Fibroblast of skin of back (primary cell): ENCODE measurements at places on chromosomes 7 and 10.

GRCh38 chr10:87639493-87639892 is 20.2 kb upstream of the PAPSS2 start:
- no peak for DNase-seq

- DNase-seq, result no peak
Measured at GRCh38 chr7:134332892-134333291, 16.2 kb upstream of the SLC35B4 start.

- DNase-seq, result no peak
Measured at GRCh38 chr7:44046321-44047061, 2.0 kb downstream of the DBNL start.

GRCh38 chr10:101136007-101136707 is 5.1 kb downstream of the TLX1 start:
- no peak for DNase-seq

DNA sequence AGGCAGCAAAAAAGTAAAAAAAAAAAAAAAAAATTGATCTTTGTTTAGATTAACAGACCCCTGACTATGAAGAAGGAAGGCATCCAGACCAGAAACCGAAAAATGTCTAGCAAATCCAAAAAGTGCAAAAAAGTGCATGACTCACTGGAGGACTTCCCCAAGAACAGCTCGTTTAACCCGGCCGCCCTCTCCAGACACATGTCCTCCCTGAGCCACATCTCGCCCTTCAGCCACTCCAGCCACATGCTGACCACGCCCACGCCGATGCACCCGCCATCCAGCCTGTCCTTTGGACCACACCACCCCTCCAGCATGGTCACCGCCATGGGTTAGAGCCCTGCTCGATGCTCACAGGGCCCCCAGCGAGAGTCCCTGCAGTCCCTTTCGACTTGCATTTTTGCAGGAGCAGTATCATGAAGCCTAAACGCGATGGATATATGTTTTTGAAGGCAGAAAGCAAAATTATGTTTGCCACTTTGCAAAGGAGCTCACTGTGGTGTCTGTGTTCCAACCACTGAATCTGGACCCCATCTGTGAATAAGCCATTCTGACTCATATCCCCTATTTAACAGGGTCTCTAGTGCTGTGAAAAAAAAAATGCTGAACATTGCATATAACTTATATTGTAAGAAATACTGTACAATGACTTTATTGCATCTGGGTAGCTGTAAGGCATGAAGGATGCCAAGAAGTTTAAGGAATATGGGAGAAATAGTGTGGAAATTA is 19.4 kb downstream of the GATA3 start:
- no peak for DNase-seq

DNA sequence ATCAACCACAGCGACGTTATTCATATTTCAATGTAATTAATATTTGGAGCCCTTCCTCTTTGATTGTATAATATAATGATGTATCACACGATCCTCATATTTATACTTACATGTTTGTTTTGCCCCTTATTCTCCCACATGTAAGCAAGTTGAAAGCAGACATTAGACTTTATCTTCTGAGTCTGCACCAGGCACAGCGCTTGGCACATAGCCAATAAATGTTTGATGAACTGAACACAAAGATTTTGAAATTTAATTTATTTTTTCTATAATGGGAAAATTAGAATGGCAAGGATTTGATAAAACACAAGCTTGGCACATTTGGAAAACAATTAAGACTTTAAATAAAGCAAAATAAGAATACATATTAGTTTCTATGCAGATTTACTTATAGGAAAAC is 31.6 kb downstream of the ZFAND4 start:
- no peak for DNase-seq

DNA sequence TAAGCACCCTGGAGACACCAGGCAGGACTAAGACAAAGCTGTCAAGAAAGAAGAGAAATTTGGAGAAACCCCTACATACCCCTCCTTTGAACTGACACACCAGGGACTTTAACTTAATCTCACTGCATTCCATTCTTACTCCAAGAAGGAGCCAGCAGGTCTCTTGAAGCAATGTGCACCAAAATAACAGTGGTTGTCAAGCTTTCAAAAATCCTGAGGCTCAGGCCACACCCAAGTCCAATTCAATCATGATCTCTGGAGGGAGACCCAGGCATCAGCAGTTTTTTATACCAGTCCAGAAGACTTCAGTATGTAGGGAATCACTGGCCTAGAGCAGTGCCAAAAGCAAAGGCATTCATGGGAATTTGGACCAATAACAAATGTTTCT is 6.8 kb downstream of the SLC25A13 start:
- DNase-seq, result no peak

DNA sequence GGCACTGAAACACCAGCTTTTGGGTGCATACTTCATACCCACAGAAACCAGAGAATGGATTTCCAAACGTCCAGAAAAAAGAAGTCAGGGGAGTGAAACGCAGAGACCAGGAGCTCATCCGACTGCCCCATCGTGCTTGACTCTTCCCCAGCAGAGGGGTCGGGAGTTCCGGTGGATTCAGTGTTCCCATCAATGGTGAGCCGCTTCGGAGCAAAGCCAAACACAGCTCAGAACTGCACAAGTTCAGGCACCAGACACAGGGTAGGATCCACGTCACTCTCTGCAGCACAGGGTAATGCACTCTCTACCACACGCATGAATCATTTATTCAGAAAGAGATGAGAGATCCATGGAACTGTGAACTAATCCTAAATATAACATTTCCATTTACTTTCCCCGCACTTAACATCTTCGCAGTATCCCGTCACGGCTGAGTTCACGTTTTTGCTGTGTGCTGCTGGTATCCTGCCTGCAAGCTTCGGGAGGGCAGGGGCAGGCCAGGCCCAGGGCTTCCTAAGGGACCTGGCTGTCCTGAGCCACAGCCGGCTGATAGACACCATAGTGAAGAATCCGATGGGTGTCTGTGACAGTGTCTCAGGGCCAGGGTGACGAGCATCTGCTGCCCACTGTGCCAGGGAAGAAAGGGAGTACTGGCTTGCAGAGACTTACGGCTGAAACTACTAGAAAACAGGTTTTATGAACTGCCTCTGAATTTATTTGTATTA is 545.3 kb downstream of the PTPRN2 start:
- no peak for DNase-seq

DNA sequence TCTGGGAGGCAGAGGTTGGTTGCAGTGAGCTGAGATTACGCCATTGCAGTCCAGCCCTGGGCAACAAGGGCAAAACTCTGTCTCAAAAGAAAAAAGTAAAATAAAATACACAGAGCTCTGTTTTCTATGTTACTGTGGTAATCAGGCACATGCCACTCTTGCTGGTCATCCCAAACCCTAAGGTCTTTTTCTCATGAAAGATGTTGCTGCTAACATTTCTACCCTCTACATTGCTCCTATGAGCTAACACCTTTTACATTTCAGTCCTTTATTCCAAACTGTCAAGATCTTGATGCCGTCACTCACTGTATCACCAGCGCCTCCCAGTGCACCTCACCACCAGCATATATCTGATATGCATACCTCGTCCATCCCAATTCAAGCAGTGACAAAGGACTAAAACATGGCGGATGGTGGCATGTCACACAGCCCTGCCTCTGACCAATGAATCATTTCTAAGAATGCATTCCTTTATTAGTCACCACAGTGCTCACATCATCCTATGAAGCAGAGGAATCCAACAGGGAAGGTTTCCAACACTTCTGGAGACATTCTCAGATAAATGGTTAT is 4.3 kb downstream of the DAGLB start:
- peak; percentile 97 for DNase-seq

DNA sequence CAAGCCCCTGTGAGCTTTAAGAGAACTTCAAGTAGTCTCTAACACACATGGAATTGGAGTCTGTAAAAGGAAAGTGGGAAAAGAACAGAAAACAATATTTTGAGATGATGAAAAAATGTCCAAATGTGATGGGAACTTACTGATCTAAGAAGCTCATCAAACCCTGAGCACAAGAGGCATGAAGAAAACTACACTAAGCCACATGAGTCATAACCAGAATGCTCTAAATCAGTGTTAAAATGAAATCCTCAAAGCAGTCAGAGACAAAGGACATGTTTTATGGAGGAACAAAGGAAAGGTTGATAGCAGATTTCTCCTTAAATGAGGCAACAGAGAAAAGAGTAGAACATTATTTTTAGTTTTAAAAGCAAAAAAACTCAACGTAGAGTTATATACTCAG is 37.2 kb downstream of the ZNF33A start:
- no peak for DNase-seq

- no peak for DNase-seq
Measured at GRCh38 chr7:28060371-28060950, 120.1 kb downstream of the JAZF1 start.

DNA sequence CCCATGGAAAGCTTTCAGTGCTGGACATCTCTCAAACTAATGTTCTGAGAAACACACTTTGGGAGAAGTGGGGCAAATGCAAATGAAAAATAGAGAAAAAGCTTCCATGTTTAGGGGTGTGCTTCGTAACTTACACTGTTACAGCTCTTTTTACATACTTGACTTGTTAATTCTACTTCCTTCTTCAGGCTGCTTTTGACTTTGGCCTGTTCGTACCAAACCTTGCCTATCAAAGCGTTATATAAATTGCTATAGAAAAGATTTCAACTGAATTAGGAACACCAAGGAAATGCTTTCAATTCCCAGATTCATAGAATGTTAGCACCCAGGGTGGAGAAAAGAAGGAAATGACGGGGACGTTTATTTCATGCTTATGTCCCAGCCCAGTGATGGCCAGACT is 140.8 kb upstream of the PRR15 start:
- DNase-seq, result no peak

DNA sequence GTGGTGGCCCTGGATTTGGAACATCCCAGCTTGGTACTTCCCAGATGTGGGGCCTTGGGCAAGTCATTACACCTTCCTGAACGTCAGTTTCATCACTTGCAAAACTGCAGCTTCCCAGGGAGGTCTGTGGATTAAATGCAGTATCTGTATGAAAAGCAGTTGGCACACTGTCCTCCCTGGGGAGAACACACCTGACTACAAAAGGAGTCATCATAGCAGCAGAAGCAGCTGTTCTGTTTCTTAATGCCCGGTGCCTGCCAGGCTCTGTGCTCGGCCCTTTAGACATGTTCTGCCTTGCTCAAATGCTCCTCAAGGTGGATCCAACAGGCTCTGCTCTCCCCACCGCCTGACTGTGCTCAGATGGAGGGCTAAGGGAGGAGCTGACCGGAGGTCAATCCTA is 31.0 kb downstream of the CDCA7L start:
- DNase-seq, result no peak

- DNase-seq, result peak; percentile 52
Measured at GRCh38 chr10:80542053-80542452, 4.4 kb downstream of the SH2D4B start.

- no peak for DNase-seq
Measured at GRCh38 chr10:85902051-85902450, 464.5 kb downstream of the GRID1 start.

- peak; percentile 76 for DNase-seq
Measured at GRCh38 chr10:43846187-43846680, 197.6 kb upstream of the ZNF32 start.

DNA sequence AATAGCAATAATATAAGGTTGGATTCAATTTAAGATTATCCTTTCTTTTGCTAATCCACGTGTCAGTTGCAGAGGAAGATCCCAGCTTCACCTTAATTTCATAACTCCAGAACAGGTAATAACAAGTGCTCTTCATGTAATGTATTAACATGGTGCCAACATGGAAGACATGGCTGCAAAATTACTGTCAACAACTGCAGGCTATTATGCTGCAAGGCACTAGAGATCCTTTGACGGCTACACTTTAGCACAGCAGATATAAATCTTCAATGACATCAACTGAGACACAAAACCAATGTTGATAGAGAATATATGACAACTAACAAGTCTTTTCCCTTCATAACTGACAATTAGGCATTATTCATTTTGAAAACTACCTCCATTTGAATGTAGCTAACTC is 96.1 kb downstream of the RNF133 start:
- no peak for DNase-seq

- peak; percentile 37 for DNase-seq
Measured at GRCh38 chr7:42549866-42550485, 313.0 kb upstream of the GLI3 start.

- DNase-seq, result peak; percentile 62
Measured at GRCh38 chr10:121900443-121901174, 27.2 kb downstream of the ATE1 start.

DNA sequence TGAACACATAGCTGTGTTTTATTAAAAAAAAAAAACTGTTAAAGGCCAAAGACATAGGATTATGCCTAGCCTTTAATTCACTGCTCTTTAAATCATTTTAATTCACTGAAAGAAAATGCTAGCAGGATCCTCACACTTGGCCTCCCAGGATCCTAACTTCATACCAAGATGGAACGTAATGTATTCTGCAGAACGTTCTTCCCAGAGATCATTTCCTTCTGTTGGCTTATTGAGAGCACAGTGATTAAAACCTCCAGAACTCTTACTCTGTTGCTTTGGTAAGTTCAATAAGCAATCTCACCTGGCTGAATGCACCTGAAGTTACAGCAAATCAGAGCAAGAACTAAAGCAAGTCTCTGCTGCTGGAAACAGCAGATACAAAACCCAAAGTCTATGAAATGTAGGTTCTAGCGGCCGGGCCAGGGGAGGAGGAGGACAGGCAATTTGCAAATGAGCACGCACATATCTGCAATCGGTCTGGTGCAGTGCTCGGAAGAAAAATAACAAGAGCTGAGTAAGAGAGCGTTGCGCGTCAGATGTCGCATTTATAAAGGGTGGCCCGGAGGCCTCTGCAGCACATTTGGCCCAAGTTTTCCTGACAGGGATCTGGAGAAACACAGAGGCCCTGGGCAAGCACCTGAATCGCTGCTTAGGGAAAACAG is 193.9 kb downstream of the FAM107B start:
- no peak for DNase-seq

- DNase-seq, result peak; percentile 59
Measured at GRCh38 chr7:30596014-30596641, 1.4 kb downstream of the GARS1 start.

DNA sequence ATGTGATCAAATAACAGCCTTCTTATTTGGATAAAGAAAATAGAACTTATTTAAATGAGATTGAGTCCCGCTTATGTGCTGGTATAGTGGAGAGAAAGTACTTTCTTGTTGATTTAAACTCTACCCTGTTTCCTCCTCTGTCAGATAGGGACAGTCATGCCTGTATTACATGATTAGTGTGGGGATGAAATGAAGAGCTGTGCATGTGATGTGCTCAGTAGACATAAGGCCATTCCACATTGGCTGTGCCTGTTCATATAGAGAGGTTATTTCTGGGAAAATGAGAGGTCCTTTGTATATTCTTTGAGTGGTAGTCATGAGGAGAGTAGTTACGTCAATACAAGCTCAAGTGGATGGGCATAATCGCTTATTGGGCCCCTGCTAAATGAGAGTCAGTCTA is 5.7 kb downstream of the MTURN start:
- no peak for DNase-seq

DNA sequence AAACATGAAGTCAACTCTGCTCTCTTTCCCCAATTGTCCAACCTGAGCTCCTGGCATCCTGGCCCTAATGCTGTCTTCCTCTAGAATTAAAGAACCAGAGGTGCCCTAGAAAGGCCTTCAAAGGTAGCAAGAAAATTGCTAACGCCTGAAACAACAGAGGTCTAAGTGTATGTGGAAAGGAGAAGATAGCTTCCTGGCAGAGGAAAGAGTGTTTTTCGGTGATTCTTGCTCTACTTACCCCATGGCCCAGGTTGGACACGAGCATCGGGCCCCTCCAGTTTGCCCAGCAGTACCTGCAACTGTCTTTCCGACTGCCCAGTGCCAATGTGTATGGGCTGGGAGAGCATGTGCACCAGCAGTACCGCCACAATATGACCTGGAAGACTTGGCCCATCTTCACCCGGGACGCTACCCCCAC is 22.2 kb downstream of the MGAM2 start:
- no peak for DNase-seq
